NT2/D1 (cell line): ENCODE measurements at places on chromosomes 13 and 19.

DNA sequence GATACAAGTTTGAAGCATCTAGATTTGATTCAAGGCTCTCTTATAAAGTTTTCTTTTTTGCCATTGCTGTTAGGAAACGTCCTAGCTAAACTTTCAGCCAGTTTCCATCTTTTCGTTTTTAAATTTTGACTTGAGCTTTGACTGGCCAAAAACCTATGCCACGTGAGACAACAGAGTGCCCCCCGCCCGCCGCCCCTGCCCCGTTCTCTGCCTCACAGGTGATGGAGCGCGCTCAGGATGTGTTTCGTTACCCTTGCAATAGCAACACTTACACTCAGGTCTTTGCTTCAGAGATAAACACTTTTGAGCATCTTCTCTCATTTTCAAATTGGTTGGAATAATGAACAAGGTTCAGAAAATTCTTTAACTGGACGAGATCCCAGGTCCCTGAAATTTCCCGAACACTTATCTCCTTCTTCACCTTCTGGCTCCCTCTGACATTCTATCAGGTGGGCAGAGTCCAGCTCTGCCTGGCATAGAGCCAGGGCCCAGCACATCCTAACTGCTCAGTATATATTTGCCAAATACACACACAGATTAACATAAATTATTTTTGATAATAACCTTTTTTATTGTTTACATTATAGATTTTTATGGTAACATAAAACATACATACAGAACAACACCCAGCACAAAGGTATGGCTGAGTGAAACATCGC is 301.1 kb downstream of the IRS2 start:
- DNase-seq: no peak

- DNase-seq: no peak
Measured at GRCh38 chr13:103431856-103432255, 365.6 kb upstream of the SLC10A2 start.

GRCh38 chr13:101185606-101186005 is 230.7 kb downstream of the NALCN start:
- no peak for DNase-seq

- no peak for DNase-seq
Measured at GRCh38 chr13:109246001-109246400, 540.4 kb downstream of the IRS2 start.

- no peak for DNase-seq
Measured at GRCh38 chr13:42720113-42720857, 61.1 kb upstream of the FAM216B start.

DNA sequence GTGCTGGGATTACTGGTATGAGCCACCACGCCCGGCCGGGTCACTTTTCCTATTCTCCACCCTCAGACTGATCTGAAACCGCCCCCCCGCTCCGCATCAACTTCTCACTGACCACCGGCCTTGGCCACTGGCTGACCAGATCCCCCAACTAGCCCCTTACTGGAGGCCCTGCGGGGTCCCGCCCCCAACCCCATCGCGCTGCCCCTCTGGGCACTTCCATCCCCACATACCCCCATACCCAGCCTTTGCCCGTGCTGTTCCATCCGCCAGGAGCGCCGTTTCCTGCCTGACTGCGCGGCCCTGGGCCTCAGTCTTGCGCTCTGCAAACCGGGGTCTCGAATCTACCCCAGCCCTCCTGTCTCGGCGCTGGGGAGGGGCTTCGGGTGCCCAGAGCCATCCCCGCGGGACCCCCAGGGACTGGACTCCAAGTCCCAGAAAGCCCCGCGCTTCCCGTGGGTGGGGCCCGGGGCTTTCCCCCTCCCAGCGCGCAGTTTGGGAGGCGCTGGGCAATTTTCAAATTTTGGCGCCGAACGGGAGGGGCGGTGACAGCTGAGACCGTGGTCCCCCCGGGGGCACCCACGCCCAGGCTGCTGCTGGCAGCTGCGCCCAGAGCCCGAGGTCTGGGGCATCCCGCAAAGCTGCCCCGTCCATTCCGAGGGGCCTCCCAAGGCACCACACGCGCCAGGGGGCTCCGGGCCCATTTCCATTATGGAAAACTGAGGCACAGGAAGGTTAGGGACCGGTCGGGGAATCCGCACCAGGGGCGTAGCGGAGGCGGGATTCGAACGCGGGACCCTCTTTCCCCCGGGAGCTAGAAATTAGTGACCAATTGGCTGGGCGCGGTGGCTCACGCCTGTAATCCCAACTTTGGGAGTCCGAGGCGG is 5.2 kb upstream of the LMNB2 start:
- no peak for DNase-seq

DNA sequence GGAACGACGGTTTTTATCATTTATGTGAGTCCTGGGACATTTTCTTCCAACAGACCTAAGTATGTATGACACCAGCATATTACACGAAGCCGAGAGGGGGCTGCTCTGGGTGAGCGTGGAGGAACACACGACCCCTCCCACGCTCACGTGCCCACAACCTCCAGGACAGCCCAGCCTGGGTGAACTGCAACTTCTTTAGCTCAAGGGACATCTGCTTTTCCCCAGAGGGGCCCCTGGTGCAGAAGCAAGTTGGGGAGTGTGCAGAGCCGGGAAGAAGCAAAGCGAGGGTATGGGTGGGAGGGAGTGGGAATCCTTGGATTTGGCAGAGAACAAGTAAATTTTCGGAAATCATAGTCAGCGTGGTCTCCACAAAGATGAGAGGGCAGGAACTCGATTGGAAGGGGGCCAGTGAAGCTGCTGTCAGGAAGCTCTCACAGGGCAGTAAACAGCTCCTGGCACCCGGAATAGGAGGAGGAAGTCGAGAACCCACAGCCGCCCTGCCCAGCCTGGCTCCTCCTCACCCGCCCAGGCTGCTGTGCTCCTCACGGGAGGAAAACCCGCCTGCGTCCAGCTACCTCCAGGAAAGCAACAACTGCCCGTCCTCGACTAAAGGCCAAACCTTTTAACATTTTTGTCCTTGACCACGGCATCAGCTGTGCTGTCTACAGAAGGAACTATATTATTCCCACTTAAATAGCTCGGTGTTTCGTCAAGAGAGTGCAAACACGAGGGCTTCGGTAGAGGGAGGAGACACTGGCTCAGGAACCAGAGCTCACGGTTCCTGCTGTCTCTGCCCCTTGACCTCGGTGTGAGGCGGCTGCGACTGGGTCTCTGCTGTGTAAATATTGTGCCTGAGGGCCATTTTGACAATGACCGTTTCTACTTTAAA is 17.2 kb upstream of the CFAP97D2 start:
- DNase-seq: no peak

GRCh38 chr13:36157480-36157879 is 26.3 kb upstream of the DCLK1 start:
- no peak for DNase-seq

DNA sequence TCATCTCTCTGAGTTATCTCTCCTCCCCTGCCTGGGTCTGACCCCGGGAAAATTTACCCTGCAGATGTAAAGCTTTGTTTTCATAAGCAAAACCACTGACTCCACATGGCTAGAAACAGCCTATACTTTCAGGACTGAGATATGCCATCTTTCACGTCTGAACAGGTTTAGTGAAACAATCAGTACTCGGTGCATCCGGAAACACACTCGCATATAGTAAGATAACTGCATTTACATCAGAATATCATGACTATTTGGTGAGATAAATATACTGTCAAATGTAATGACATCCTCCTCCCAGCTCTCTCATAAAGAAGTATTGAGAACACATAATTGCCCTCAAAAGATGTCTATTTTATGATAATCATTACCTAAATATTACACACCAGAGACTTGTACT is 172.8 kb downstream of the EFNB2 start:
- DNase-seq: no peak

DNA sequence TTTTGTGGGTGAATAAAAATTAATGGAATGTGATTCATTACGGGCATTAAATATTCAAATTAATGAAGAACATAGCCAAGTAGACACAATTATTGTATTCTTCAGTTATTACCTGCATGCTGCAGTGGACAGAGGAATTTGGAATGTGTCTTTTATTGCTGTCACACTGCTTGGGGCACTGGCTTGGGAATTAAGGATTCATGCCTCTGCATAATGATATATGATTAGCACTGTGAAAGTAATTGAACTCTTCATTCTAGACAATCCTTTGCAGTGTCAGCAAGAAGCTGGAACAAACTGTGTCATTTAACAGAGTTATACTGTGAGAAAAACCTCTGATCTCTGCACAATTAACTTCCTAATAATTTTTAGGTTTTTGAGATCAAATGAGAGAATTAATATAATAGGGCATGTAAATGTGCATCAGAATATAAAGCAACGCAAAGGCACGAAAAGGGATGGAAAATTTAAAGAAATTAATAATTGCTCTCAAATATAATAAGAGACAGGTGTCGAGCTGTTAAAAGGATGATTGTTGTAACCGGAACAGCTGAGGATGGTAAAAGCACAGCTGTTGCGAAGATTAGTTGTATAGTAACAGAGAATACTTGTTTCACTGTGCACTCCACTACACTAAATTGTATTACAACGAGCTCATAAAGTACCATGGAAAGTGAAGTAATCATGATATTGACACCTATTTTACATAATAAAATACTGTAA is 235.1 kb upstream of the MIR17HG start:
- no peak for DNase-seq

- no peak for DNase-seq
Measured at GRCh38 chr13:45055198-45055901, 65.0 kb upstream of the GTF2F2 start.

- DNase-seq: no peak
Measured at GRCh38 chr19:45166723-45167252, 6.0 kb upstream of the NKPD1 start.

GRCh38 chr13:25783601-25784024 is 268.2 kb downstream of the SHISA2 start:
- DNase-seq: no peak

- peak; percentile 50 for DNase-seq
Measured at GRCh38 chr13:60583911-60584753, 187.1 kb downstream of the TDRD3 start.

DNA sequence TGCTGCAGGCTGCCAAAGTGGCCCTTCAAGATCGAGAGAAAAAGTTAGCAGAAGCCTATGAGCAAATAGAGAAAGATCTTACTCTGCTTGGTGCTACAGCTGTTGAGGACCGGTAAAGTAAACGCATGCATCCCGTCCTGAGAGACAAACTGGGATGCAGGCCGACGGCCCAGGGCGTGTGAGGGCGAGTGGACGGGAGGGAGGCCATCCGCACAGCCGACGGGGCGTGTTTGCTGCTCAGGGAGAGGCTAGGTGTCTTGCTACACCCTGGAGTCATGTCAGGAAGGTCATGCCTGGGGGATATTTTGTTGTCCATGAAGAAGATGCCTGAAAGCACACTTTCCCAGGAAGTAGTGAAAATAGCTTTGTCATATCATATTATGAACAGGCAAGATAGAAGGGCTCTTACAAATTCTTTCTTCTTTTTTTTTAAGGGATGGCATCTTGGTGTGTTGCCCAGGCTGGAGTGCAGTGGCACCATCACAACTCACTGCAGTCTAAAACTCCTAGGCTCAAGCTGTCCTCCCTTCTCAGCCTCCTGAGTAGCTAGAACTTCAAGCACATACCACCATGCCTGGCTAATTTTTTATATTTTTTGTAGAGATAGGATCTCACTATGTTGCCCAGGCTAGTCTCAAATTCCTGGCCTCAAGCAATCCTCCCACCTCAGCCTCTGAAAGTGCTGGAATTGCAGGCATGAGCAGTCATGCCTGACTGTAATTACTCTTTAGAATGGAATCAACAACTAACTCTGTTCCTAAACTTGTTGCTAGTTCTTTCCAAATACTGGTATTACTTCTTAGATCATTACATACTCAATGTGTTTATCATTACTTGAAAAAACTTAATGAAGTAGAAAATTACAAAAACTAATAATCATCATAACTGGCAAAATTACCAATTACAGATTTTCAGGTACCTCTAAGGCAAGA is 117.6 kb upstream of the MCF2L start:
- DNase-seq: no peak

DNA sequence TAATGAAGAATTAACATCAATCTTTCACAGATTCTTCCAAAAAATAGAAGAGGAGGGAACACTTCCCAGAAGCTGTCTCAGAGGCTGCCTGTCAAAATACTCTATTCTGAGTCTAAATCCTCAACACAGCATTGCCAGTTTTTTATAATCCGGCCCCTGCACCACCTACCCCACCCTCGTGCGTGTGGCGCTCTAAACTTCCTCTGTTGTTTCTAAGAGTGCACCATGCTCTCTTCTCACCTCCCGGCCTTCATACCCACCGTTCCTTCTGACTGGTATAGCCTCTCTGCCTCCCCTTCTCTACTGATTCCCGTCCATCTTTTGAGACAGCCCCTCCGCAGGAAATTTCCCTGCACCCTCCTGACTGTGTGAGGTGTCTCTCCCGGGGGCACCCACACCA is 136.8 kb downstream of the KATNAL1 start:
- no peak for DNase-seq

- DNase-seq: no peak
Measured at GRCh38 chr19:35447606-35448469, at the start of gene FFAR2. Gene FFAR2, plus strand, starts transcription at chr19:35448257. Its CDS starts 1,458 bp downstream, at chr19:35449715.

DNA sequence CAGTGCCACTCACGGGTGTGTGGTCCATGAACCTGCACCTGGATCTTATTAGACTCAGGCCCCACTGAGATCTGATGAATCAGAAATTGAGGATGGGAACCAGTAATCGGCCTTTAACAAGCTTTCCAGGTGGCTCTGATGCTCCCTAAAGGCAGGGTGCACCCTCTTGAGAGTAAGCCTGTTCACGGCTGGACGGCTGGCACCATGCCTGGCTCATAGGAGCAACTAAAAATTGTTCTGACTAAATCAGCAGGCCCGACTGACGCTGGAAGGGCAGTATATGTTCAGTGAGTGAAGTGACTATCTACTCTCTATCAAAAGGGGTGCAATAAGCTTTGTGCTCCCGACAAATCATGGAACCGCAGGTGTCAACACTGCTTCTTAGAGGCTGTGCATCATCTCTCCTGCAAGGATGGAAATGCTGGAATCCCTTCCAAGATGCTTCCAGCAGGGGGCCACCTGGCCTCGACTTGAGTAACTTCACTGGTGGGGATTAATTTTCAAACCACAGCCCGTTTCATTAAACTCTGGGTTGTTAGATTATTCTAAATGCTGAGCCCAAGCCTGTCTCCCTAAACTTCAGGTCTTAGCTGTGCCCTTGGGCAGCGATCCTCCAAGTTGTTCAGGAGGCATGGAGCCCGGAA is 28.4 kb downstream of the TMTC4 start:
- no peak for DNase-seq

DNA sequence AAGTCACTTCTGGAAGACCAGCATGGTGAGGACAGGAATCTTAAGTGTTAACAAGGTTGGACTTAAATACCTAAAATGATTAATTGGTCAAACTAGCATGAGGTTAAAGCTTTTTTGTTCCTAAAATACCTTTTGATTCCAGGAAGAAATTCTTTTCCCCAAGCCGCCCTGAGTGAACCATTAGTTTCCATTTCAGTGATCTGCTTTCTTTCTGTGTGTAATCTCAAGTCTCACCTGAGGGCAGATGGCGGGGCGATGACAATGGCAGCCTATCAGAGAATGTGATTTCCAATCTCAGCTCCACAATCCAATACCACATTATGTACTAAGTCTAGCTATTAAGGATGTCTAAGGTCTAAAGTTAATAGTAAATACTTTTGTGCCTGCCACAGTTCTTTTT is 390.9 kb upstream of the SGCG start:
- DNase-seq: no peak

GRCh38 chr19:40605216-40605971 is 4.2 kb downstream of the LTBP4 start:
- no peak for DNase-seq
